ENCODE measurements at places on chromosomes 4 and X.

- no peak for DNase-seq
Observed at GRCh38 chr4:77930876-77931275, 68.2 kb downstream of the MRPL1 start.

GRCh38 chr4:94458682-94459081 is 6.9 kb downstream of the PDLIM5 start:
- DNase-seq: no peak

DNA sequence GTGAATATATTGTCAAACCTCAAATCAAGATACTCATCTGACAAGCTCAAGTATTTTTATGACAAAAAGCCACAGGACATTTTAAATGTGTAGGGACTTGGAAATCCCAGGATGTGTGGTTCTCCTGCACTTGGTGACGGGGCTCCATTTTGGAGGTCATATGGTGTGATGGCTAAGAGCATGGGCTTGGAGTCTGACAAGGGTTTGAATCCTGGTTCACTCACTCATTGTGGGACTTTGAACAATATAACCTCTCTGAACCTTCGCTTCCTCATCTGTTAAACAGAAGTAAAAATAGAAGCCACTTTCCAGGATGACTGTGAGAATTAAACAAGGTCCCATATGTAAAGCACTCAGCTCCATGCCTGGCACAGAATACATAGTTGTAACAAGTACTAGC is 99.6 kb downstream of the SMIM20 start:
- no peak for DNase-seq

DNA sequence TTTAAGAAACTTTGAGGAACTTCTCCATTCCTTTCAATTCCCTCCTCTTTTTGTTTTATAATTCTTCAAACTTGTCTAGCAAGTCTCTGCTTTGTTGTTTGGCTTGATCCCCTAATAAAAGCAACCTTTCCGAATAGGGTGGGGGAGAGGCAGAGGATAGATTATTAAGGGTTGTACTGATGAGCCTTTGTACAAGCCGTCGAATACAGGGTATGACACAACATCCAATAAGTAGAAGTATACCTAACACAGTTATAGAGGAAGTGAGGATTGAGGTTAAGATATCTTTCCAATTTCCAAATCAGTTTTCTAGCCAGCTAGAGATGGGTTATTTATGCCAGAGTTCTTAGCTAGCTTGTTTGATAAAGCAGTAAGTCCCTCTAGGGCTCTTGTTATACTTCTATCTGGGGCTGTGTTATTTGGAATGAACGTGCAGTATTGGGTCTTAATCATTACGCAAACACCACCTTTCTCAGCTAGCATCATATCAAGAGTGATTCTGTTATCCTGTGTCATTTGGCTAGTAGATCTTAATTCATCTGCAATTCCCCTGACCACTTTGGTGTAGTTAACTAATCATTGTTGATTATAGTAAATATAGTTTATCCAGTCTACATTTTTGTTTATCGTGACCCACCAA is 18.5 kb downstream of the METAP1 start:
- DNase-seq: no peak

DNA sequence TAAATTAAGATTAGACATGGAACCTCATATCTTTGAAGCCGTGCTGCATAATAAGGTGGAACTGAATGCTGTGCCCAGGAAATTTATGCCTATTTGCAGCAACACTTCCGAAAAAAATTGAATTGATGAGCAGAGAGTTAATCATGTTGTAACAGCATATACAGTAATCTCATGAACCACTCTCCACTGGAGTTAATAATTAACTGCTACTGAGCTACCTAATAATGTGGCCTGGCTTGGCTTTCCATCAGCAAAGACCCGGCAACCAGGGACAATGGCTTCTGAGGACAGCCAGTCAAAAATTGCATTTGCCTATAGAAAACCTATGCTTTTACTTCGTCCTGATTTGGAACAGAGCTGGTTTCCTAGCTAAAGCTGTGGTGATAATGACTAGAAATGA is 63.8 kb upstream of the GATB start:
- DNase-seq: no peak

DNA sequence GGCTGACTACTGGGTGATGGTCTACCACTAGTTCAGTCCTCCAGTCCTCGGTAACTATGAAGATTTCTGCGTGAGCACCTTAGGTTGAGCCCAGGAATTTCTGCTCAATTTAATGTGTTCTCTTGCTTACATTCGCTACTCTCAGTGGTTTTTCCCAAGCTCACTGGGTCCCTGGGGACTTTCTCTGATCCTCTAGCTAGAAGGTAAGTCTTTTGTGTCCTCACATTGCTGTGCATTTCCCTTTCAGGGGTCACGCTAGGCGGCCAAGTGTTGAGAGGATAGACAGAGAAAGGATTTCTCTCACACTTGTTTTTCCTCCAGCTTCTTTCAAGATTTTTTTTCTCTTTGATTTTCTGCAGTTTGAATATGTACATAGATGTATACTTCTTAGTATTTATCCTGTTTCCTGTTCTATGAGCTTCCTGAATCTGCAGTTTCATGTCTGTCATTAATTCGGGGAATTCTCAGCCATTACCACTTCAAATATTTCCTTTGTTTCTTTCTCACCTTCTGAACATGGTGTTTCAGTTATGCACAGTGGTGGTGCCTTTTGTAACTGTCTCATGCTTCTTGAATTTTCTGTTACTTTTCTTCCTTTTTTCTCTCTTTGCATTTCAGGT is 17.5 kb downstream of the MAGEA9 start:
- DNase-seq: no peak

- no peak for DNase-seq
Observed at GRCh38 chr4:157314906-157315305, 94.4 kb downstream of the GRIA2 start.

- no peak for DNase-seq
Observed at GRCh38 chr4:140717313-140717712, 38.9 kb downstream of the TBC1D9 start.

DNA sequence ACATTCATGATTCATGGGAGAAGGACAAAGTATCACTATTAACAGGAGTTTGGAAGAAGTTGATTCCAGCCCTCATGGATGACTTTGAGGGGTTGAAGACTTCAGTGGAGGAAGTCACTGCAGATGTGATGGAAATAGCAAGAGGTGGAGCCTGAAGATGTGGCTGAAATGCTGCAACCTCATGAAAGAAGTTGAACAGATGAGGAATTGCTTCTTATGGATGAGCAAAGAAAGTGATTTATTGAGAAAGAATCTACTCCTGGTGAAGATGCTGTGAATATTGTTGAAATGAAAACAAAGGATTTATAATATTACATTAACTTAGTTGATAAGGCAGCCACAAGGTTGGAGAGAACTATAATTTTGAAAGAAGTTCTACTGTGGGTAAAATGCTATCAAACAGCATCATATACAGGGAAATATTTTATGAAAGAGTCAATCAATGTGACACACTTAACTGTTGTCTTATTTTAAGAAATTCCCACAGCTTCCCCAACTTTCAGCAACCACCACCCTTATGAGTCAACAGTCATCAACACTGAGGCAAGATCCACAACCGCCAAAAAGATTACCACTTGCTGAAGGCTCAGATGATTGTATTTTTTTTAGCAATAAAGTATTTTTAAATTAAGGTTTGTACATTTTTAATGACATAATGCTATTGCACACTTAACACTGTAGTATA is 302.6 kb downstream of the CBLL2 start:
- no peak for DNase-seq

DNA sequence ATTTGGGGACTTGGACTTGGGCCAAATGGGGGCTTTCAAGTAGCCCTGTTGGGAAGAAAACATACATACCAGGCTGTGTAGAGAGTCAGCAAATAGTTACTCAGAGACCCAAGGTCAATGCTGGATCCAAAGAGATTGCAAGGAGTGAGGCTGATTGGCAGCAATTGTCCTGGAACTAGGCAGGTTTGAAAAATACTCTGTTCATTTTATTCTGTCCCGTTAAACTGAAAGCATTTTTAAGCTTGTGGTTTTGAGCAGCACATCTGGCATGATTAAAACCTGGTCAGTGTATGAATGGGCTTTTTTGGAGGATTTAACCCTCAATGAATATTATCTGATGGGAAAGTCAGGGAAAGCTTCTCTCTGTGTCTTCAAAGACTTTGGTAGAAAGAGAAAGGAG is 294.3 kb upstream of the BOD1L1 start:
- no peak for DNase-seq

- DNase-seq: no peak
Observed at GRCh38 chrX:11210415-11210801, 82.8 kb upstream of the AMELX start.

- no peak for DNase-seq
Observed at GRCh38 chr4:145679991-145680455, at the start of gene C4orf51. TSS of gene C4orf51 (plus strand) at chr4:145680146. CDS start at chr4:145680204, 58 bp downstream.

GRCh38 chr4:13547485-13548041 is 3.3 kb upstream of the NKX3-2 start:
- no peak for DNase-seq

GRCh38 chrX:113675278-113675677 is 834.6 kb upstream of the AMOT start:
- no peak for DNase-seq

DNA sequence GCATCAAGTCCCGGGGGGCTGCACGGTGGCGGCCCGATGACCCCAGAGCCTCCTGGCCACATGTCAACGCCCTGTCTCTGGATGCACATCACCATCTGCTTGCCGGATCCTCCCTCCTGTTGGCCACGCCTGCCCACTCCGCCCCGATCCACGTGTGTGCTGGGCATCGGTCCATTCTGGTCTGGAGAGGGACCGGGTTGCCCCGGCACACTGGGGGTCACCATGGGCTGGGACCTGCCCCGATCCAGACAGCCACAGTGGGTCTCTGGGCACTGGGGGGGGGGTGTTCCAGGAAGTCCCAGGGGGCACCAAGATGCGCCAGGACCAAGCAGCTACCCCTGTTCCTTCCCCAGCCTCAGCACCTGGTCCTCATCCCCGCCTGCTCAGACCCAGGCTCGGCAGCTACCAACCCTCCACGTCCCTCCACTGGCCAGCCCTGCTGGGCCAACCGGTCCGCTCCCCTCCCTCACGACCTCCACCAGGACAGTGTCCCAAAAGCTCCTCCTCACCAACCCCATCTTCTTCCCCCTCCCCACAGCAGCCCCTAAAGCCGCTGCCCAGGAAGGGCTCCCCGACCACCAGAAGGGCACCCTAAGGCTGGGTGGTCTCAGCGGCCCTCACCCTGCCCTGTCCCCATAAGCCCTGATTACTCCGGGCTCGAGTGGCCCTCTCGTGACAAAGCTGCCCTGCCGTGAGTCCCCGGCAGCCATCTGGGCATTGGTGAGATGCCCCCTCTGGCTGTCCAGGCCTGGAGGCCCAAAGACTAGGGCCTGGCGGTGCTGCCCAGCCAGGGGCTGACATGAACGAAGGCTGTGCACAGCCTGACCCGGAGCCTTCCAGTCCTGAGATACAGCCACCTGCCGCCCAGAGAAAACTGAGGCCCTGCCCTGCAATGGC is 4.6 kb downstream of the CTBP1 start:
- no peak for DNase-seq

DNA sequence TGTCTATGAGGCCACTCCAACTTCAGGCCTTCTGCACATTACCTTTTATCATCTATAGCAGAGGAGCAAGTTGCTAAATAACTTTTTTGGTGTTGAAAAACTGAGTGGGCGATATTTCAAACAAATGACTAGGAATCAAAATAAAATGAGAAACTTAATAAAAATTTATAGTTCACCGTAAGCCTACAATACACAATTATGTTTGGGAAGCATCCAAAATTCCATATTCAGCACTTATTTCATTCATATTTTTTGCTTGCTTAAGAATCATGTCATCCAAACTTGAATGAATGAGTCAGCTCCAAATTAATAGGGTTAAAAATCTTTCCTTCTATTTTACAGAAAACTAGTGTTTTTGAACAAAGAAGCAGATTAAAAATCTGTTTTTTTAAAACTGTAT is 119.1 kb downstream of the SH3RF1 start:
- DNase-seq: no peak

- DNase-seq: no peak
Observed at GRCh38 chr4:130738233-130738632, 1642.3 kb downstream of the C4orf33 start.

GRCh38 chr4:41442810-41443209 is 95.1 kb upstream of the LIMCH1 start:
- no peak for DNase-seq

DNA sequence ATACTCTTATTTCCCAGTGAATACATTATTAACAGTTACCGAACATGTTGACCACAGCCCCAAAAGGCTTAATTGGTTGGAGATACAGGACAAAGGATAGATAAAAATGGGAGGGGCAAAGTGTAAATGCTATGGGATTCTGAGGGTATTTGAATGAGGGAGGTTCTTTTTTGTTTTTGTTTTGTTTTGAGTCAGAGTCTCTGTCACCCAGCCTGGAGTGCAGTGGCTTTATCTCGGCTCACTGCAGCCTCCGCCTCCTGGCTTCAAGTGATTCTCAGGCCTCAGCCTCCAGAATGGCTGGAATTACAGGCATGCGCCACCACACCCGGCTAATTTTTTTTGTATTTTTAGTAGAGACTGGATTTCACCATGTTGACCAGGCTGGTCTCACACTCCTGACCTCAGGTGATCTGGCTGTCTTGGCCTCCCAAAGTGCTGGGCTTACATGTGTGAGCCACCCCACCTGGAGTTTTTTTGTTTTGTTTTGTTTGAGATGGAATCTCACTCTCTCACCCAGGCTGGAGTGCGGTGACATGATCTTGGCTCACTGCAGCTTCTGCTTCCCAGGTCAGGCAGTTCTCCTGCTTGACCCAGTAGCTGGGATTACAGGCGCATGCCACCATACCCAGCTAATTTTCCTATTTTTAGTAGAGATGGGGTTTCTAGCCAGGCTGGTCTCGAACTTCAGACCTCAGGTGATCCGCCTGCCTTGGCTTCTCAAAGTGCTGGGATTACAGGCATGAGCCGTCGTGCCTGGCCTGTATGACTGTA is 9.0 kb downstream of the UBE2K start:
- peak; percentile 56 for DNase-seq

DNA sequence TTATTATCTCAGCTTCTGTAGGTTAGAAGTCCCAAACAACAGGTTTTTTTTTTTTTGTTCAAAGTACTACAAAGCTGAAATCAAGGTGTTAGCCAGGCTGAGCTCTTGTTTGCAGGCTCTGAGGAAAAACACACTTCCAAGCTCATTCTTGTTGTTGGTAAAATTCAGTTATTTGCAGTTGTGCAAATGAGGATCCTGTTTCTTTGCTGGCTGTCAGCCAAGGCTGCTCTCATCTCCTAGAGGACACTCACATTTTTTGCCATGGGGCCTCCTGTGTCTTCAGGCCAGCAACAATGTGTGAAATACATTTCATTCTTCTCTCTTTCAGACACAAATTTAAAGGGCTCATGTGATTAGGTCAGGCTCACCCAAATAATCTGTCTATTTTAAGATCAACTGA is 60.3 kb upstream of the HSD17B10 start:
- DNase-seq: no peak
